ENCODE measurements at places on chromosomes 2 and 18. TPM values are rescaled to one million over a fixed set of nuclear protein-coding genes. Genes with fewer than 3 reads are reported as not detected.

CDCA7 gene
- total RNA-seq, result 0.16 TPM

LYG1 gene
- 0.80 TPM for total RNA-seq

EVX2 gene
- not detected for total RNA-seq

CFAP65 gene
- 0.33 TPM for total RNA-seq

REG3G gene
- not detected for total RNA-seq

ANKRD30BL gene
- 1.5 TPM for total RNA-seq

GALNT5 gene
- total RNA-seq, result 2.0 TPM

M1AP gene
- total RNA-seq, result 3.4 TPM

AQP12A gene
- not detected for total RNA-seq

SSB gene
- total RNA-seq, result 124 TPM

OBSL1 gene
- total RNA-seq, result 73.1 TPM

ANKRD53 gene
- 4.9 TPM for total RNA-seq

POTEF gene
- total RNA-seq, result not detected

MDH1B gene
- 4.7 TPM for total RNA-seq

SETBP1 gene
- total RNA-seq, result 40.1 TPM

Measured in breast epithelium (tissue), 4 donors.